ENCODE measurements at places on chromosomes 1 and 21. TPM values are rescaled to one million over a fixed set of nuclear protein-coding genes. Genes with fewer than 3 reads are reported as not detected.

- DNase-seq = no peak
- H3K27ac ChIP-seq = peak overlapping the region; percentile 91
- H3K27me3 ChIP-seq = no peaks in the 10 kb centered on the region
- H3K4me3 ChIP-seq = no peak overlapping the region
These were observed 154.2 kb downstream of the EIF4G3 start for GRCh38 chr1:21022279-21023040.

LEMD1 gene
- total RNA-seq = 2.2 TPM

DNA sequence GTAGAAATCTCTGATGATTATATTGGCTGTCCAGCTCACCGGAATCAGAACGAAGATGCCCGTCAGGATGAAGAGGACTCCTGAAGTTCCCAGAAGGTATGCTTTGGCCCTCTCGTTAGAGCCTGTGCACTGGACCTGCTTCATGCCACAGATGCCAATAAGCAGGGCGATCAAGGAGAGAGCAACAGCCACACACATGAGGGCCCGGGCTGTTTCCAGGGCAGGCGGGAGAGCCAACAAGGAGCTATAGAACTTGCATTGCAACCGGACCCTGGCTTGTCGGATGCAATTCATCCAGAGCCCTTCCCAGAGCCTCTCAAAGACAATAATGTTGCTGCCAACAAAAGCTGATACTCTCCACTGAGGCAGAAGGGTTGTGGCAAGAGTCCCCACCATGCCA lies 434 bp downstream of the CLDN17 start:
- no peaks in the 10 kb centered on the region for H3K27me3 ChIP-seq
- no peak overlapping the region for H3K4me3 ChIP-seq
- no peak for DNase-seq
- no peaks in the 10 kb centered on the region for H3K36me3 ChIP-seq
- H3K4me1 ChIP-seq = no peaks in the 10 kb centered on the region

DNA sequence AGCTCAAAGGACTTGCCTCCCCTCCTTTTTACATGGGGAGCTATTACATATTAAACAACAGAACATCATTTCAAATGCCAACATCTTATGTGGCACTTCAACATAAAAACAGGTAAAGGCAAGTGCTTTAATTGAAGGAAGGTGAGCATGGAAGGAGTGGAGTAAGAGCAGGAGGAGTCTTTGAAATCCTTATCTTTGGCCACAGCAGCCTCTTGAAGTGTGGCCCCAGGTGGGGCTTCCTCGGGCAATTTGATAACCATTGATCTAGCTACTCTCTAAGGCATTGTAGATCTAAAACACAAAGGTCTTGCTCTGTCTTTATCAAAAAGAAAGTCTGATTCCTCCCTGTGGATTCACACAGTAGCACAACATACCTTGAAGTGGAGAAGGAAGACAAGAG lies 70.9 kb upstream of the PPP2R5A start:
- no peaks in the 10 kb centered on the region for H3K27me3 ChIP-seq
- H3K36me3 ChIP-seq = no peaks in the 10 kb centered on the region
- peaks cover 9% of the 10 kb centered on the region for H3K4me1 ChIP-seq
- no peak overlapping the region for H3K27ac ChIP-seq
- no peak for DNase-seq

DNA sequence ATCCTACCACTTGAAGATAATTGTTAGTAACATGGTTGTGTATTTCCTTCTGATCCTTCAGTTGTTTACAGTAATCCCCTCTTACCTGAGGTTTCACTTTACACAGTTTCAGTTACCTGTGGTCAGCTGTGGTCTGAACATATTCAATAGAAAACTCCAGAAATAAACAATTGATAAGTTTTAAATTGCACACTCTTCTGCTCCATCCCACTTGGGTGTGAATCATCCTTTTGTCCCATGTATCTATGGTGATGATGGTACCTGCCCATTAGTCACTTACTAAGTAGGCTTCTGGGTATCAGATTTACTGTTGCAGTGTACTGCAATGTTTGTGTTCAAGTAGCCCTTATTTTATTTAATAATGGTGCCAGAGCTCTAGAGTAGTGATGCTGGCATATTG lies 62.5 kb downstream of the OSBPL9 start:
- no peak overlapping the region for H3K27ac ChIP-seq
- H3K4me3 ChIP-seq = no peak overlapping the region
- H3K27me3 ChIP-seq = no peaks in the 10 kb centered on the region
- no peak for DNase-seq
- no peaks in the 10 kb centered on the region for H3K36me3 ChIP-seq

TMCC2 gene
- 3.4 TPM for total RNA-seq

- no peaks in the 10 kb centered on the region for H3K27me3 ChIP-seq
- peak; percentile 35 for DNase-seq
- peaks cover 36% of the 10 kb centered on the region for H3K36me3 ChIP-seq
These were observed 749 bp upstream of the PEX11B start for GRCh38 chr1:145918992-145919939.

DNA sequence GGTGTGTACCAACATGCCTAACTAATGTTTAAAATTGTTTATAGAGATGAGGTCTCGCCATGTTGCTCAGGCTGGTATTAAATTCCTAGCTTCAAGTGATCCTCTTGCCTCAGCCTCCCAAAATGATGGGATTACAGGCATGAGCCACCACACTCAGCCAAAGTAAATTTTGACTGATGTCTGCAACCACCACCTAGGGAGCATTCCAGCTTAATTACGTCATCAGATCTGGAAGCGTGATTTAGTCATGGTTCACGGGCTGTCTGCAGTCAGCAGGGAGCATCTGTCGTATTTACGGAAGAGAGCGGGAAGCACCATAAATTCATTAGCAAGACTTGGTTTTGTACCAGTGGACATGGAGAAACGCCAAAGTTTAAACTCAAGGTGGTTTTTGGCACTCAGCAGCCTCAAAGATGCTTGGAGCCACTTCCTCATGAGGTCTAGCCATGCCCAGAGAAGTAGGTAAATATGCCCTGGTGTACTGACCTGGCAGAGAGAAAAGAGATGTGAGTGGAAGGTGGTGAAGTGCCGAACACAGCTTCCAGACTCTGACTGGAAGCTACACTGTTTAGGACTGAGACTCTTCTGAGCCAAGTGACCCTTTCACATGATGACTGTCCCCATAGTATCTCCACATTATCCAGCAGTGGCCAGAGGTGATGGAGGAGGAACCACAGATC lies 60.8 kb upstream of the SLC35F3 start:
- no peak overlapping the region for H3K27ac ChIP-seq
- no peaks in the 10 kb centered on the region for H3K27me3 ChIP-seq

DNA sequence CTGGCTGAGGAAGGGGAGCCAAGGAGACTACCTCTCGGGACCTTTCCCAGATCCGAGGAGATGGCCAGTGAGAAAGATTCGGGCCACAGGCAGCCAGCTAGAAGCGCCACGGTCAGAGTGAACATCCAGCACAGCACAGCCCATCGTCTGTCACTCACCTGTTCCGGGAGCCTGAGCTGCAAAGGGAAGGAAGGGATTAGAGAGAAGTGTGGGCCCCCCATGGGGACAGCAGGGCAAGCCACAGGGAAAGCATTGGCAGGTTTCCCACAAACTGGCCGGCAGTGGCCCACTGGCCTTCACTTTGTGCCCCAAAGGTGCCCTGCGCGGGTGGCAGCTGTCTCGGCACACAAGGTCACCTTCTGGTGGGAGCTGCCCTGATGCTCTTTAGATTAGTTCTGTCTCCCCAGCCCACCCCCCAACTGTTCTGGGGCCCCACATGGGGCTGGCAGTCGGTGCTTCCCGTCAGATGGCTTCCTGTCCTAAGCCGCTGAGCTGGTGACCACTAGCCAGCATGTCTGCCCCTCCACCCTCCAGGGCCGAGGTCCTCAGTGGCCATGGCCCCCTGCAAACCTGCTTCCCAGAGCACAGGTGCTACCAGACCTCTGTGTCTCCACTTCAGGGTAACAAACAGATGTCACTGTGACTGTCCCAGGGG lies 56.7 kb downstream of the LACTBL1 start:
- no peaks in the 10 kb centered on the region for H3K4me1 ChIP-seq
- no peak overlapping the region for H3K27ac ChIP-seq
- DNase-seq = no peak
- H3K27me3 ChIP-seq = no peaks in the 10 kb centered on the region
- no peak overlapping the region for H3K4me3 ChIP-seq

LYST gene
- total RNA-seq = 33.4 TPM

GRCh38 chr1:43971336-43971980 lies 1.6 kb downstream of the DPH2 start:
- H3K27ac ChIP-seq = no peak overlapping the region
- H3K27me3 ChIP-seq = no peaks in the 10 kb centered on the region
- DNase-seq = no peak
- H3K4me3 ChIP-seq = no peak overlapping the region
- peaks cover 34% of the 10 kb centered on the region for H3K36me3 ChIP-seq

CD1B gene
- not detected for total RNA-seq

KCNA3 gene
- 11.3 TPM for total RNA-seq

DNA sequence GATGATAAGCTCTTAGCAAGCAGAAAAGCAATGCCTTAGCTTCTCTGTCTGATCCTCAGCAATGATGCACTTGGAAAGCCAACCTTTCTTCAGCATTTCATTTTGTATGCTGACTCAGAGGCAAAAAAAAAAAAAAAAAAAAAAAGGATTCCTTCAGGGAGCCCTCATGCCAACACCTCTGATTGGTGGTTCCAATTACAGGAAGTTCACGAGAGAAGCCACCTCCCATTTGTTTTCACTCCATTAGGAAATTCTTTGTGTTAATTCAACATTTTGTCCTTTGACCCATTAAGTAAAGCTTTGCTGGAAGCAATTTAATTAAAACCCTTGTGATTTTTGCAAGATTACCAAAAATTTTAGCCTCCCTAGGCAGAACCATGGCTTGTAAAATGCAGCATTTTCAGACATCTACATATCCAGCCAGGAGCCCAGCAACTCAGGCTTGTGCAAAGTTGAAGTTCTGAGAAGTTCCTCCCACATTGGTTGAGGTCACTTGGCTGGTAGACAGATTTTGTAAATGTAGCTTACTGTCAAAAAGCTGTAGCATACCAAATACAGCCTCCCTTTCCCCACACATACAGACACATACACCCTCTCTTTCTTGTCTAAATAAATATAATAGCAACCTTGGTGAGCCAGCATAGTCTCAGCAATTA lies 27.1 kb upstream of the VTCN1 start:
- H3K27me3 ChIP-seq = no peaks in the 10 kb centered on the region
- DNase-seq = no peak
- no peaks in the 10 kb centered on the region for H3K36me3 ChIP-seq
- no peak overlapping the region for H3K27ac ChIP-seq

DNA sequence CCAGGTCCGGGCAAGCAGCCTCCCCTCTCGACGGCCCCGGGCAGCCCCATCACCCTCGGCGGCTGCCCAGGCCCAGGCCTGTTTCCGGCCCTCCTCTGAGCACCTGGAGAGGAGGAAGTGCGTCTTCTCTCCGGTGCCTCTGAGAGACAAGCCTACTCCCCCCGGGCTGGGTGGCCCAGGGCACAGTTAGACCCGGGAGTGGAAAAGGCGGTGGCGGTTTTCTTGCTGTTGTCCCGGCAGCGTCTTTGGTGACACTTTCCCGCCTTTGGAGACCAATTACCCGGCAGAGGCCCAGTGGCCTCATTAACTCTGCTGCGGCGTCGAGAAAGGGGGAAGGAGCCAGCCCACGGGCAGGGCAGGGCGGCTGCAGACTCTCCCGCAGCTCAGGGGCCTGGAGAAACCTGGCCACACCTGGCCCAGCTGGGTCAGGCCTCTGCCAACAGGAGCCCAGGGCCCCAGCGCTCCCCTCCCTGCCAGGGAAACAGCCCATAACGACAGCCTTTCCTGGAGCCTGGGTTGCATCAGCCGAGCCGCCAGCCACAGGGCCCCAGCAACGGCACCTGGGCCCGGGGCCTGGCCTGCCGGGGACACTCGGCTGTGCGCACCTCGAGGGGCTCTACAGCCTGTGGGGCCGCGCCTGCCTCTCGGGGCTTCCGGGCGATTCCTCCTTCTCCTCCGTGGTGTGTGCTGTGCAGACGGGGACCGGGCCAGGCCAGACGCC lies 28.4 kb upstream of the C1orf159 start:
- H3K36me3 ChIP-seq = no peaks in the 10 kb centered on the region
- H3K27ac ChIP-seq = no peak overlapping the region
- peaks cover 14% of the 10 kb centered on the region for H3K4me1 ChIP-seq
- DNase-seq = no peak
- H3K4me3 ChIP-seq = no peak overlapping the region

TPR gene
- 77.7 TPM for total RNA-seq

DNA sequence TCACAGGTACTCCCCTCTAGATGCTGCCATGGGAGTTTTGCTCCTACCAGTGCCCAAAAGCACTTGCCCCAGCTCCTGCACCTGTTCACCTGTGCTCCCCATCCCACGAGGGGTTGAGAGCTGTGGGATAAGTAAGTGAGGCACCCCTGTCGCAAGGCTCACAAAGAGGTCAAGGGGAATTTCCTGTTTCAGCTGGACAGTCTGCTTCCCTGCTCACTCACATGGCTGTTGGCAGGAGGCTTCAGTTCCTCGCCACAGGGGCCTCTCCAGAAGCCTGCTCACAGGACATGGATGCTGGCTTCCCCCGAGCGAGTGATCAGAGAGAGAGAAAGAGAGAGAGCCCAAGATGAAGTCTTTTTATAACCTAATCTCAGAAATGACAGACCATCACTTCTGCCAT lies 8.7 kb upstream of the NCMAP start:
- H3K27me3 ChIP-seq = peaks cover 22% of the 10 kb centered on the region
- DNase-seq = no peak
- H3K4me3 ChIP-seq = no peak overlapping the region
- no peak overlapping the region for H3K27ac ChIP-seq
